ENCODE measurements at places on chromosomes 7 and 10.

DNA sequence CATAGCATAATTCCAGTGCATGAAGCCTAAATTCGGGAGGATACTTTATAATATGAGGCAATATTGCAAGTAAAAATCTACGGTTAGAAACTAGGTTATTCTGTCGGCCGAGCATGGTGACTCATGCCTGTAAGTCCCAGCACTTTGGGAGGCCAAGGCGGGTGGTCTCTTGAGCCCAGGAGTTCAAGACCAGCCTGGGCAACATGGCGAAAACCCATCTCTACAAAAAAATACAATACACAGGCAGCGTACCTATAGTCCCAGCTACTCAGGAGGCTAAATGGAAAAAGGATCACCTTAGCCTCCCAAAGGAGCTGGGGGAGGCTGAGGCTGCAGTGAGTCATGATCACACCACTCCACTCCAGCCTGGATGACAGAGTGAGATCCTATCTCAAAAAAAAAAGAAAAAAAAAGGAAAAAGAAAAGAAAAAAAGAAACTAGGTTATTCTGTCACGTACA, 14.2 kb downstream of the SKAP2 start:
- DNase-seq: no peak

- peak; percentile 16 for DNase-seq
Measured at GRCh38 chr10:20614911-20615310, 282.2 kb downstream of the NEBL start.

GRCh38 chr10:82622479-82622878, 747.5 kb downstream of the NRG3 start:
- DNase-seq: no peak

DNA sequence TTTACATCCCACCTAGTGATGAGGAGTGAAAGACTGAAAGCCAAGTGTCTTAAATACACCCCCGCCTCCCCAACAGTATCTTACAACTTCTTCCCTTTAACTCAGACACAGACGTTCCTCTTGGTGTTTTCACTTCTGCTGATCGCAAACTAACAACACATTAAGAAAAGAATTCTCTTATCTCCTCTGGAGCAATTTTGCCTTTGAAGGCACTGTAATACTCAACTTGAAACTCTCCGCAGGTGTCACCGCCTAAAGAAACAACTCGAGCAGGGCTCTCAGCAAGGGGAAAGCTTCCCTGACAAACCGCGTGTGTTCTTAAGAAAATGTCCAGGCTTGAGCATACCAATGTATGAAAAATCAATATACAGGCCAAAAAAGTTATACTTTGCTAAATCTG, 452 bp downstream of the SEMA3C start:
- DNase-seq: no peak

DNA sequence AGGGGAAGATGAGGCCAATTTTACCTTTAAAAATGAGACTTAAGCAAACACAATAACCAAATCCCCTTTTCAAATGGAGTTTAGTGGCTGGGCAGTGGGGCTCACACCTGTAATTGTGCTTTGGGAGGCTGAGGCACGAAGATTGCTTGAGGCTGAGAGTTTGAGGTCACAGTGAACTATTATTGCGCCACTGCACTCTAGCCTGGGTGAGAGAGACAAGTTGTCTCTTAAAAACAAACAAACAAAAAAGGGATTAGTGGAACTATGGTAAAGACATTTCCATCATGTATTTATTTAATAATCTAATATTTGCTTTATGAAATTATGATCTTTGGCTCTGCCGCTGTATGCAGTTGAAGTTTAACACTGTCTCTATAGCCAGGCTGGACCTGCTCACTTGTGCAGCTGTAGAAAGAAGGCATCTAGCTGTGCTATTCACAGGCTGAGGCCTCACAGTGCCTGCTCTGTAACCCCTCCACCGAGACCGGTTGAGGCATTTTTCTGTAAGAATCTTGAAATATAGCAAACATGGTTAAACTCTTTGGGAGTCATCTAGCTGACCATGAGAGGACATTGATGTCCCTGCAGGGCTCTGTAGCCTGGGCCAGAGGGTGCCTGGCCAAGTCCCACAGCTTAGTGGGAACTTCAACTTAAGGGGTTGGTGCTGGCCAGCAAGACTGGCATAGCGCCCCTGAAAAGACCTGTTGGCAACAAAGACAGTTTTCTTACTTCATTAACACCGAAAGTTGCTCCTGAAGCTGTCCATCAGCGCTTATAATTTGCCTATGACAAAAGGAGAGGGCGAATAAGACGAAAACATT, 131.8 kb downstream of the BMPER start:
- DNase-seq: no peak

DNA sequence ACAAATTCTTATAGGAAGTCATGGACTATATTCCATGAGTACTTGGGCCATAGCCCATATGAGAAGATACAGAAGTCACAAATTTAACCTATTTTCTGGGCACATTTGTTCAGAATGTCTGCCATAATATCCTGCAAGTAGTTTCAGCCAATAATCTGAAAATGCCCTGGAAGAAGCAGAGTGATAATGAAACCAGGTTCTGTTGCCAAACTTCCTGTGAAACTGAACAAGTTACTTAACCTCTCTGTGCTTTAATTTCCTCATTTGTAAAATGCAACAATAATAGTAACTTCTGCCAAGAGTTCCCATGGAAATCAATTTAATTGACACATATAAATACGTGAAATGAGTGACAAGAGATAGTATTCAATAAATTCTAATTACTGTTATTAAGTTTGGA, 88.8 kb downstream of the SEMA3C start:
- no peak for DNase-seq

GRCh38 chr10:132113766-132114365, 48.1 kb downstream of the JAKMIP3 start:
- no peak for DNase-seq

- DNase-seq: peak; percentile 7
Measured at GRCh38 chr10:66982792-66983474, 57.1 kb downstream of the LRRTM3 start.

- no peak for DNase-seq
Measured at GRCh38 chr7:138095972-138096935, 20.0 kb downstream of the AKR1D1 start.

DNA sequence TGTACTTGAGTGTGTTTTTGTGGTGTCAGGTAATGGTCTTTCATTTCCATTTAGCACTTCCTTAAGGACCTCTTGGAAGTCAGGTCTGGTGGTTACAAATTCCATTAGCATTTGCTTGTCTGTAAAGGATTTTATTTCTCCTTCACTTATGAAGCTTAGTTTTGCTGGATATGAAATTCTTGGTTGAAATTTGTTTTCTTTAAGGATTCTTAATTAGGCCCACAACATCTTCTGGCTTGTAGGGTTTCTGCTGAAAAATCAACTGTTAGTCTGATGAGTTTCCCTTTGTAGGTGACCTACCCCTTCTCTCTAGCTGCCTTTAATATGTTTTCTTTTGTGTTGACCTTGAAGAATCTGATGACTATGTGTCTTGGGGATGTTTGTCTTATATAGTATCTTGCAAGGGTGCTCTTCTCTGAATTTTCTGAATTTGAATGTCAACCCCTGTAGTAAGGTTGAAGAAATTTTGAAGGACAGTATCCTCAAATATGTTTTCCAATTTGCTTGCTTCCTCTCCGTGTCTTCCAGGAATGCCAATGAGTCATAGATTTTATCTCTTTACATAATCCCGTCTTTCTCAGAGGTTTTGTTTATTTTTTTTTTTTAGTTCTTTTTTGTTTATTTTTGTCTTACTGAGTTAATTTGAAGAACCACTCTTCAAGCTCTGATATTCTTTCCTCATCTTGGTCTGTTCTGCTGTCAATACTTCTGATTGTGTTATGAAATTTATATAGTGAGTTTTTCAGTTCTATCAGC, 70.2 kb downstream of the SLC39A12 start:
- DNase-seq: no peak

DNA sequence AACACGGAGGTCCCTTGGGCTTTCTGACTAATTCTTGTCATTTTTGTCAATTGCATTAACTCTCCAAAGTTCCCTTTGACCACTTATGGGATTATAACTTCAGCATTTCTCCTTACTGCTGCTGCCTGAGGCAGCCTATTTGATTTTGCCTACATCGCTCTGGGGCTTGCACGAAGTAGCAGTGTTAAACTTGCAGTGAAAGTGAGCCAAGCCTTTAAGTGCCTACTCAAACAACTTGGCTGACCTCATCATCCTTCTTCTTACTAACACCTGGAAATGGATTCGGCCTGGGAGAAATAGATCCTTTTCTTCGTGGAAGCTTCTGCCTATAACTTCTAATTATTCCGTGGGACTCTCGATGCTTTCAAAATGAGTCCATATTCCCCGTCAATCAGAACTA, 76.6 kb downstream of the DGKB start:
- no peak for DNase-seq

DNA sequence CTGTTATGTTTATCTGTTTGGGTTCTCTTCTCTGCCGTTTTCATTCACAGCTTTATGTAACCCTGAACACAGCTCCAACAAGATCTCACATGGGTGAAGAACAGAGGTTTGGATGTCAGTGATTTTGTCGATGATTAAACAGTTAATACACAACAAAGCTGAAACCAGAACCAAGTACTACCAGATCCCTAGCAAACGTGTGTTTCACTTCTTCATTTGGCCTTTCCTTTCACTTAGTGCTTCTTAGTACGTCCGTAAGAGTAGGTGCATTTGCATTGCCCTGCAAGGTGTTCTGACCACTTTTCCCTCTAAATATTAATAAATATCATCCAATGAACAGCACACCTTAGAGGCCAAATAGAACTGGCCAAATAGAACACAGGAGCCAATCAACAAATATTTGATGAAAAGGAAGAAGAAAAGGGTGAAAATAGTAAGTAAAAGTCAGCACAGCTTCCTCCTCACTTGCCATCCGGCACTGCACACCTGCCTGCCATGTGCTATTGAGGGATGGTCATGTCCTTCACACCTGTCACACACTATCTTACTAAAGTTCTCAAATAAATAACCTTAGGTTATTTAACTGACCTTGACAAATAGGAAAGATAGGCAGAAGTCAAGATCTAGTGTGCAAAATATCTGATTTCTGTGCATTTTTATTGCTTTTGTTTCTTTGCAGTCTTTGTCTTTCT, 252.6 kb upstream of the ANKRD30A start:
- DNase-seq: no peak

DNA sequence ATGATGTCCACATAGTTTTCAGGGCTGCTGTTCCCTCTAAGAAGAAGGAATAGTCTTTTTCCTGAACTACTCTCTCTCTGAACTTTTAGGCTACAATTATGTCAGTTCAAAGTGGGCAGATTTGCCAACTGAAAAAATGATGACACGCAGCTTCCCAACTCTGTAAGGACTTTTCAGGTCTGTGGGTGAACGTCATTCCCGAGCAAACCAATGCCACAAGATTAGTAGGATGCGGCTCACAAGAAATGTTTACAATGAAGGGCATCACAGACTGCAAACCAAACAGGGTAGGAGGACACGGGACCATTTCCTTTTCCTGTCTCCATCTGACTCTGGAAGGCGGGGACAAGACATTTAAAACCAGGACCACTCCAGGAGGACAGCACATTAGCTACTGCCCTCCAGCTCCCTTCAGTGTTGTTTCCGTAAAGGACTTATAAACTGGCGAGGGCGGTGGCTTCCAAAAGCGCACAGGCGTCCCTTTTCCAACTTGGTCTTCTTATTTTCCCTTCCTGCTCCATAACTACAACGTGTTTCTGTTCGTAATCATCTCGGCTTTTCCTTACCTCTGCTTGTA, 539 bp upstream of the MKLN1 start:
- peak; percentile 59 for DNase-seq

DNA sequence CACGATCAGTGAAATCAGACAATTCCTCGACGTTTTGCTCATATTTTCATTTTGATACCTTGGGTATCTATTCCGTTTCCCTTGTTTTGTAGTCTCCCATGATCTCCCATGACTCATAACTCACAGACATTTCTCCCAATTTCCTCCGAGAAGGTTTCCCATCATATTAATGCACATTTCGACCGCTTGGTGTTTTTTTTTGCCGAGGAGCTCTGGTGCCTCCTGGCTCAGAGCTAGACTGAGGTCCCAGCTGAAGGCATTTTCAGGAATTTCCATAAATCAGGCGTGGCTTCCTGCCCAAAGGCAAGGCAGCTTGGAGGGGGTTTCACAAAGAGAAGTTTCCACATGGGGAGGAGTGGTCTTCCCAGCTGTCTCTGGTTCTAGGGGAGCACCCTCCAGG, 148.2 kb upstream of the TNS3 start:
- DNase-seq: no peak

DNA sequence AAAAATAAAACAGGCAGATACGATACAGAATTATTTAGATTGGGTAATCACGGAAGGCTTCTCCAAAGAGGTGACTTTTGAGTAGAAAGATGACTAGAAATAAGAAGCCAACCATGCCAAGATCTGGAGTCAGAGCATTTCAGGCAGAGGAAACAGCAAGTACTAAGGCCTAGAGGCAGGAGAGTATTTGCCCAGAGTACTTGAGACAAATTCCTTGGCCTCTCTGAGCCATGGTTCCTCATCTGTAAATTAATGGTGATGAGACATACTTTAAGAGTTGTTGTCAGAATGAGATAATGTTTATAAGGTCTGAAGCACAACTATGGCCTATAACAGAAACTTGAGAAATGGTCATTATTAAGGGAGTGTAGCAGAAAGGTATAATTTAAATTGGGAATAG, 15.8 kb upstream of the GPR37 start:
- no peak for DNase-seq

DNA sequence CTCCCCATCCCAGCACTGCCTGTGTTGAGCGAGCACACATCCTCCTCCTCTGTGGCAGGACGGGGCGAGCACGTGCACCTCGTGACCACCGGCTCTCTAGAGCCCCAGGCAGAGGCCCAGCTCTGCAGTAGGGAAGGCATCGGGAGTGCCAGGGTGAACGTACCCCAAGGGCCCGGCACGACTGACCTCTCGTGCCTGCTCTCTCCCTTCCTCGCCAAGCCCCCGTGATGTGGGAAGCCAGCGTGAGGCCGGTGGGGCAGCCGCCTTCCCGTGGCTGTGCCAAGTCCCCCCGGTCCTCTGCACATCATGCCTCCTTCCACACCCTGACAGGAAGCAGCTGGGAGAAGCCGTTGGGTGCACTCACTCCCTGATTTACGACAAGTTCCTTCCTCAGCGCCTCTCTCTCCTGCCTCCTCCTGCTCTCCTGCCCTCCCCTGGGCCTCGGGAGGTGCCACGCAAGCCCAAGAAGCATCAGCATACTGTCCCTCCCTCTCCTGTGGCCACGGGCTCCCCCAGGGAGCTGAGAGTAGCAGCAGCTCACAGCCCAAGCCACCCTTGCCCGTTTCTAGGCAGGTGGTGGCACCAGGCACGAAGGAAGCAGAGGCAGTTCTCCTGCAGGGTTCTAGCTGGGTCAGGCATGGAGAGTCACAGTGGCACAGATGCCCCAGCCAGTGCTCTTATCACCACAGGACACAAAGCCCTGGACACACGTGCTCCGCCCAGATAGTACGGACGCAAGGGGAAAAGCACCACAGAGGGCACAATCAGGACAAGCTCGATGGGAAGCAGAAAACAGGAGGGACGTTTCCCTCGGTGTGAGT, 47.0 kb downstream of the AMZ1 start:
- DNase-seq: no peak

GRCh38 chr10:131946321-131946751, 35.4 kb downstream of the BNIP3 start:
- DNase-seq: no peak

- DNase-seq: no peak
Measured at GRCh38 chr10:69643779-69644657, 14.0 kb downstream of the FAM241B start.

GRCh38 chr7:2114926-2115759, 117.6 kb downstream of the MAD1L1 start:
- no peak for DNase-seq

All from iPS-NIHi11 (cell line).